ENCODE measurements at places on chromosomes 11 and 22. TPM values are rescaled to one million over a fixed set of nuclear protein-coding genes. Genes with fewer than 3 reads are reported as not detected.

The MED15 gene
- total RNA-seq = 53.8 TPM

The NRXN2 gene
- total RNA-seq = 2.6 TPM

The C1QTNF6 gene
- 7.6 TPM for total RNA-seq

The GLYATL2 gene
- 1.5 TPM for total RNA-seq

The BIRC2 gene
- 79.7 TPM for total RNA-seq

The ALDH3B2 gene
- not detected for total RNA-seq

The SCGB1D2 gene
- total RNA-seq = not detected

The SERPIND1 gene
- total RNA-seq = not detected

The SERHL2 gene
- total RNA-seq = 7.1 TPM

The TCN1 gene
- not detected for total RNA-seq

The LMO1 gene
- total RNA-seq = not detected

The MRGPRF gene
- 26.2 TPM for total RNA-seq

The TRIM29 gene
- 13.1 TPM for total RNA-seq

The CCDC89 gene
- total RNA-seq = 5.7 TPM

The TM7SF2 gene
- total RNA-seq = 8.5 TPM

The FERMT3 gene
- 1.2 TPM for total RNA-seq

The TMA7B gene
- not detected for total RNA-seq

The B4GAT1 gene
- 18.1 TPM for total RNA-seq

The CCDC73 gene
- not detected for total RNA-seq

The TMEM86A gene
- 1.6 TPM for total RNA-seq

The KLHL35 gene
- total RNA-seq = 2.7 TPM

The OR5AN1 gene
- total RNA-seq = not detected
